ENCODE measurements at places on chromosomes 12 and 14.

GRCh38 chr14:85731186-85731585 lies 201.2 kb downstream of the FLRT2 start:
- DNase-seq = no peak

GRCh38 chr14:26206640-26207039 lies 391.2 kb downstream of the NOVA1 start:
- no peak for DNase-seq

DNA sequence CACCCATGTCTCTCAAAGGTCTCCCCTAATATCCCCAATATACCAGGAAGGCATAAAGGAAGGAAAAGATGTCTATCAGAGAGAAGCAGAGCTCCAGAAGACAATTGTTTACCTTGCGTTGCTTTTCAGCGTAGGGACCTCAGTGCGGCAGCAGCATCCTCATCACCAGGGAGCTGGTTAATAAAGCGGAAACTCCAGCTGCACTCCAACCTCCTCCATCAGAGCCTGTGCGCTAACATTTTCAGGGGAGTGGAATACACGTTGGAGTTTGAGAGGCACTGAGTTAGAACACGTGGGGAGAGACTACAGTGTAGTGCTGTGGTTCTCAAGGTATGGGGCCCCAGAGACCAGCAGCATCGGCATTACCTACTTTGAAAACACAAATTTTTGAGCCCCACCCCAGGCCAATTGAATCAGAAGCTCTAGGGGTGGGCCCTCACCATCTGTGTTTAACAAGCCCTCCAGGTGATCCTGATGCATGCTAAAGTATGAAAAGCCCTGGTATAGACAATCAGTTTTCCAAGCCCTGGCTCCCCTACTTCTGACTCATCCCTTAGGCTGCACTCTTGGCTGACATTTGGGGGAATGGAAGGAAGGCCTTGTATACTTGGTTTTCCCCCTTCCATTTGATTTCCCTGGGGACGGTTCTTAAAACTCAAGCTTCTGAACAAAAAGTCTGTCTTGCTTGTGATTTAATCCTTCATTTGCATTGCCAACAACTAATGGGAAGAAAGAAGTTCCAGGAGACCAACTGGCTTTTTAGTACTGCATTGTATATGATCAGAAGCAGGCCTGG lies 419.0 kb upstream of the CCDC196 start:
- no peak for DNase-seq

DNA sequence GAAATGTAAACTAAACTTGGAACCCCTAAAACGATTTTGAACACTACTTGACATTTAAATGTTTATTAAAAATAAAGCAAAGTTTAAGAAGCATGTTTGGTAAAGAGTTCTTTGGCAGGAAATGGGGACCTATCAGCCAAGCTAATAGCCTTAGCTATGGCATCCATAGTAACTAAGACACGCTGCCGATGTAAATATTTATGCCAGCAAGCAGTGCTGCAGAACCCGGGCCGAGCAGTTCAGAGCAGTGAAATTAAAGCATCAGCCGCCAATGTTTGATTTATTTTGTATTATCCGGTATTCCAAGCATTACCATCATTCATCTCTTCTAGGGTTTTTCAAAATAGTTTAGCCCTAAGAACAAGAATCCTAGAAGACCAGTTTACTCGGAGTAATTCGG lies 61.6 kb downstream of the PPP2R5C start:
- peak; percentile 66 for DNase-seq

DNA sequence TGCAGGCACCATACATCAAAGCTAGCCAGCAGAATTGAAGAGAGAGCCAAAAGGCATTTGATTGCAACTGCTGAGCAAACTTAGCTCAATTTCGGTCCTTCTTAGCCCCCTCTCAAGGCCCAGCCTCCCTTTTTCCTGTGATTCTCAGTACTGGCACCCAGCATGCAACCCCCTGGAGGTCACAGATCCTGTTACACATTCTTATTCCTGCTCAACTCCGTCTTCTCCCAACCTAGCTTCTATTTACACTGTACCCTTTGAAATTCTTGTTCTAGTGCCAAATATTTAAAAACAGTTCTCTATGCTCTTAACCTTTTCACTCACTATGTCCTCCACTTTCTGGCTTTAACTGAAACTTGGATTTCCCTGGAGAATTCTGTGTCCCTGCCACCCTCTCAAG lies 131.3 kb upstream of the CPSF6 start:
- DNase-seq = no peak

DNA sequence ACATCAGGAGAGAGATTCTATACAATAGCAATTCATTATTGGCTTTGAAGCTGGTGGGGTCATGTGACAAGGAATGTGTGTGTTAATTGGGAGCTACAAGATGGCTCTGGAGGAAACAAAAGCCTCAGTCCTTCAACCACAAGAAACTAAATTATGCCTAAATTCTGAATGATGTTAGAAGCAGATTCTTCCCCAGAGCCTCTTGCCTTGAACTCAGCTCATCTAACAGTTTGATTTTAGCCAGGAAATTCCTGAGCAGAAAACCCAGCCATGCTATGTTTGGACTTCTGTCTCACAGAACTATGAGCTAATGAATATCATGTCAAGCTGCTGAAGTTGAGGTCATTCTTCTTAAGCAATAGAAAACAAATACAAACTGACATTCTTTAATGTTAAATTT lies 274.7 kb downstream of the SLC6A15 start:
- DNase-seq = no peak

- no peak for DNase-seq
Observed at GRCh38 chr12:39145175-39145999, 240.0 kb upstream of the CPNE8 start.

DNA sequence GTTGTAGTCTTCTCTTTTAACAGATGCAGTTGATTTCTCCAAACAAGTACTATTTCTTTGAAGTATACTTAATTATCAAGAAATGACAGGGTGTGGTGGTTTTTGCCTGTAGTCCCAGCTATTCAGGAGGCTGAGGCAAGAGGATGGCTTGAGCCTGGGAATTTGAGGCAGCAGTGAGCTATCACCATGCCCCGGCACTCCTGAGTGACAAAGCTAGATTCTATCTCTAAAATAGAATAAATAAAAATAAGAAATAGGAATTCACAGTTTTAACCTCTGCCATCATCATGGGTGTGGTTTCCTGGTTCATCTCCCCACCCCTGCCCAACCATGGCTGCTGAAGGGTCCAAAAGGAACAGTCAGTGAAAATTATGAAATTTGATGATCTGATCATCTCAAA lies 290.2 kb upstream of the FLRT2 start:
- DNase-seq = no peak

DNA sequence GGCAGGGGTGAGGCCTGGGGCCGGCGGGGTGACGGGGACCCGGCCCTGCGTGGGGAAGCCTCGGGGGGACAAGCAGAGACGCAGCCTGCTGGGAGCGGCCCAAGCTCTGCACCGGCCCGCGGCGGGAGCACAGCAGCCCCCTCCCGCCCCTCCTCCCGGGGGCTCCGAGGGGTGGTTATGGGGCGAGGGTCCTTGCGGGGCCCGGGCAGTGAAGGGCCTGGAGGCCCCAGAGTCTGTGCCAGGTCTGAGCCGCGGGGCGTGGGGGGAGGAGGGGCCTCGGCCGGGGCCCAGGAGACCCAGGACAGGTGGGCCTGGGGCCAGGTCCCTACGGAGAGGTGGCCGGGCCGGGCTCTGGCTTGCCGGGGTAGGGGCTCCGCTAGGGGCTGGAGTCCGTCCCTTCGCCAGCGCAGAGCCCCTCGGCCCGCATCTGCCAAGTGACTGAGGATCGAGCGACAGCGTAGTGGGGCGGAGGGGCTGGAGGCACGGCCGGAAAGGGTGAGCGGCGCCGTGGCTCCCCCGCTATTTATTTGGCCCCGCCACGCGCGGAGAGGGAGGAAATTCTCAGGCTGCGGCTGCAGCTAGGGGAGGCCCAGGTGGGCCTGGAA lies 495 bp downstream of the TMEM121 start:
- DNase-seq = no peak

DNA sequence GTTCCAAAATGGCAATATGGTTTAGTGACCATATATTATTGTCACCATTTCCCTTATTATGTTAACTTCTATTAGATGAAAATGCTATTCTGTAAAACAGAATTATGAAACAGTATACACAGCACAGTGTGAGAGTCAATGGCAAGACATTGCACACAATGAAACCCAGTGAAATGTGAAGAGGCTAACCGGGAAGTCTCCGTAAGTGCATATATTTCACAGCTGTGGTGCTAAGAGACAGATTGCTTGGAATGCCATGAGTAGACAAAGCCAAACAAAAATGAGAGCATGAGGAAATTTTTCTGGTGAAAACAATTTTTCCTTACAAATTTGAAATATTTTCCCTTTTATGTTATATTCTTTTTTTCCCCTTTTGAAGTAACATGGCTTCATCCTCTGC lies 49.4 kb downstream of the DYRK2 start:
- DNase-seq = no peak

DNA sequence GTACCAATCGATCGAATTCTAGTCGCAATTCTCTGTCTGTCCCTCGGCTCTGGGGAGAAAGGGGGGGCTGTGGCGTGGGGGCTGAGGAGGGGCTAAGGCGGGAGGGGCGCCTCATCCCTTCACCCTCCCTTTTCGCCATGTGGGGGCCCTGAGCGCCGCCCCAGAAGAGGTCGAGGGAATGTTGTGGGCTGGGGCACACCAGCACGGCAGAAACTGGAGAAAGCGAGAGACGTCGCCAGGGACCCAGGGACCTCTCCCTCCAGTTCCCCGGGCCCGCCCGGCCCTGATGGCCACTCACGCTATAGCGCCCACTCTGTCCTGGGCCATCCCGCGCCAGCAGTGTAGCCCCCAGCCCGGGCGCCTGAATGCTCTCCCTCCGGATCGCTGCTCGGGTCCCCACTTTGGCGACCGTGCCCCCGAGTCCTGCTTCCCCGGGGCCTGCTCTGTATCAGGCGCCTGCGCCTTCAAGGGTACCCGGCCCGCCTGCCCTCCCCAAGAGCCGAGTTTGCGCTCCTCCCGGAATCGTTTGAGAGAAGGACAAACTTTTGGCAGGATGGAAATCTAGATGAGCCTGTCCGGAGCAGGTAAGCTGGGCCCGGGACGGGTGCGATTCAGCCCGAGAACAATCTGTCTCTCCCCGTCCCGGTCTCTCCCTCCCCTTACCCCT lies 62.6 kb downstream of the SMUG1 start:
- no peak for DNase-seq

DNA sequence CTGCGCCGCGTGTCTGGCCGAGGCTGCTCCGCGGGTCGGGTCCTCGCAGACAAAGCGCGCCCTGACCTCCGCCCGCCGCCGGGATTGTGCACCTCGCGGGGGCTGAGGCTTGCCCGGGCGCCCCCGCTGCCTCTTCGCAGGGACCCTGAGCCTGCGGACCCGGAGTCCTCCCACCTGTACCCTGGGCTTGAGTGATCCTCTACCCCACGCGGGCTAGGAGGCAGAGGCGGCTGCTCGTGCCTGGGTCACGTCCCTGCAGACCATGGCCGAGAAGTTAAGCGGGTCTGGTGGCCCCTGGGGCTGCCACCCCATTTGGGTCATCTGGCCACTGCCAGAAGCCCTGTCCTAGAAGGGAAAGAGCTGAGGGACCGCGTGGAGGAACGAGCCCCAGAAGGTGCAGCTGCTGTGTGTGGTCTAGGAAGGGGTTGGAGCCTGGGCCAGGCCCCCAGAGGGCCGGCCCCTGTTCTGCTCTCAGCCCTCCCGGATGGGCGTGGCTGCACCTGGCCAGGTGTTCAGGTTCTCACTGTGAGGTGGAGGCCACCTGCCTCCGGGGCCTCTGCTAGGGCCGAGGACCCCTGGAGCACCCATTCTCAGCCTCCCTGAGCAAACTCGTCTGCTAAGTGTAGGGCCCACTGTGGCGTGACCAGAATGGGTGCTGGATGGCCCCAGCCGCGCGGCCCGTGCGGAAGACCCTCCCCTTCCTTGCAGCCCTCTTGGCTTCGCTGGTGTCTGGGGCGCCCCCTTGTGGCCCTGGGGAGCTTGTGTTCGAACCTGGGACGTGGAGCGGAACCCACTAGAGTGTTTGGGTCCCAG lies 49.6 kb downstream of the LRCOL1 start:
- peak; percentile 63 for DNase-seq

DNA sequence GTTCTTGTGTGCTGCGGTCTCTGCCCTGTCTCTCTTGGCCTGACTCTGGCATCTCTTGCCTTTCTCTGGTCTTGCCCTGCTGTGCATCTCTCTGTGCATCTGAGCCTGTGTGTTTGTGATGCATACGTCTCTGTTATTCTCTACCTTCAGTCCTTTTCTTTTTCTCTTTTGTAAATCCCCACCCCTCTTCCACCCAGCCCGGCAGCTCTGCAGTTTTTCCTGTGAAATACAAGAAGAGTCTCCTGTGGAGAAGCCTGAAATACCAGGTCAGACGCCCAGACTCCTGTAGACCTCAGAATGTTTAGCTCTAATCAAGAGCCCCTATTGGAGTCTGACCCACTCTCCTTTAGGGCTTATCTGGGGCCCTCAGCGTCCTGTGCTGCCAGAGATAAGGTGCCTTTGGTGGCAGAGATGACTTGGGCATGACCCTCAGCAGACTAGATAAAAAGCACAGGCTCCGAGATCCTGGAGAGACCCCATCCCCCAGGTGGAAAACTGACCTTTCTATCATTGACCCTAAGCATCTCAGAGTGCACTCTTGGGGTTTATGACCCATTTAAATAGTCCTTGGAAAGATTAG lies 167.5 kb upstream of the SRRM4 start:
- no peak for DNase-seq

- DNase-seq = no peak
Observed at GRCh38 chr14:99910337-99911309, 117.4 kb downstream of the EML1 start.

- DNase-seq = no peak
Observed at GRCh38 chr12:108724054-108724889, 7.0 kb downstream of the CORO1C start.

DNA sequence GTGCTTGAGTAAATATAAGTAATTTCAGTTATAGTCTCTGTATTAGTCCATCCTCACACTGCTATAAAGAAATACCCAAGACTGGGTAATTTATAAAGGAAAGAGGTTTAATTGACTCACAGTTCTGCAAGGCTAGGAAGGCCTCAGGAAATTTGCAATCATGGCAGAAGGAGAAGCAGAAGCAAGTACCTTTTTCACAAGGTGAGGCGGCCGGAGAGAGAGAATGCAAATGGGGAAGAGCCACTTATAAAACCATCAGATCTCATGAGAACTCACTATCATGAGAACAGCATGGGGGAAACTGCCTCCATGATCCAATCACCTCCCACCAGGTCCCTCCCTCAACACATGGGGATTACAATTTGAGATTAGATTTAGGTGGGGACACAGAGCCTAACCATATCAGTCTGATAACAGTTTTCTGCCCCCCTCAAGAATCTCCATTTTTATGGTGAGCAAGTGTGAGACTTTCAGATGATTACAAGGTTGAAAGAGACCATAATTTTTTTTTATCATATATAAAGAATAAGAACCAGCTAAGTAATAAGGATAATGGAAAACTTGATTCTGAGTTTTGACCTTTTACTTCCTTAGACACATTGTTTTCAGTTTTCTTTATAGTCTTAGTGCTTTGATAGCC lies 35.6 kb downstream of the LEMD3 start:
- DNase-seq = no peak

Data from CD4-positive, alpha-beta T cell treated with Interleukin-15 for 4 hours (primary cell).